Adrenal gland (tissue), 19 donors: ENCODE measurements at places on chromosomes 4 and X.
A peak's percentile ranks its signal among the peaks of the same experiment; 100 is the strongest.

GRCh38 chrX:17104433-17104832 lies 158.0 kb downstream of the REPS2 start:
- no peak for DNase-seq

- no peak for DNase-seq
Measured at GRCh38 chr4:31655328-31655727, 935.2 kb downstream of the PCDH7 start.

- no peak for DNase-seq
Measured at GRCh38 chrX:78527818-78528217, 131.3 kb downstream of the RTL3 start.

GRCh38 chr4:123939621-123940020 lies 543.0 kb downstream of the SPRY1 start:
- no peak for DNase-seq

- no peak for DNase-seq
Measured at GRCh38 chrX:101397779-101398178, 7.0 kb downstream of the RPL36A start.

- DNase-seq = no peak
Measured at GRCh38 chr4:78971326-78971725, 32.1 kb upstream of the PAQR3 start.

DNA sequence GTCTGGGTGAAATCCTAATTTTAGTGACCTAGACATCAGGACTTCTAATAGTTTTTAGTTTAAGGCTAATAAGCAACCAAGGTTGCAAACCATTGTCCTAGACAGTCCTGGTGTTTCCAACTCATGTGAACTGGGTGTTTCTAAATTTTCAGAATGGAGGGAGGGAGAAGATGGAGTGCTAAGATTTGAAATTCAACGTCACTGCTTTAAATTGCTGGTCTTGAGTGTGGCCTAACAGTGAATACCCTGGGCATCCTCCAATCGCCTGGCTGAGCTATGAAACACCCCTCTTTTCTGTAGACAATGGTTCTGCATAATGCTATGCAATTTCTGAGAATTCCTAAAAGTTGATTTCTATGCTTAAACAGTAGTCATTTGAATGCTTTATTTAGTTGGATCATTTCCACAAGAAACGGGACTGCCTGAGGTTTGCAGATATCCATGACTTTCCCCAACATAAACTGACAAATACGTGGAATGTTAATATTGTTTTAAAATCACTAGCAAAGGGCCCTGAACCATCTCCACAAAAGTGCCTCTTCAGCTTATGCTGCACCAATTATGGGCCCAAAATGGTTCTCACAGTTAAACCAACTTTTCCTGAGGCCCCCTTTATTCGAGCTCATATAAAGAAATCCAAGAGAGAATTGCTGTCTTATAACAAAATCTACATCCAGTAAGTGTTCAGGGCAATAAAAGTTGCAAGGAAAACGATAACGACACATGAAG lies 1.1 kb downstream of the FBXL5 start:
- DNase-seq = peak; percentile 35

DNA sequence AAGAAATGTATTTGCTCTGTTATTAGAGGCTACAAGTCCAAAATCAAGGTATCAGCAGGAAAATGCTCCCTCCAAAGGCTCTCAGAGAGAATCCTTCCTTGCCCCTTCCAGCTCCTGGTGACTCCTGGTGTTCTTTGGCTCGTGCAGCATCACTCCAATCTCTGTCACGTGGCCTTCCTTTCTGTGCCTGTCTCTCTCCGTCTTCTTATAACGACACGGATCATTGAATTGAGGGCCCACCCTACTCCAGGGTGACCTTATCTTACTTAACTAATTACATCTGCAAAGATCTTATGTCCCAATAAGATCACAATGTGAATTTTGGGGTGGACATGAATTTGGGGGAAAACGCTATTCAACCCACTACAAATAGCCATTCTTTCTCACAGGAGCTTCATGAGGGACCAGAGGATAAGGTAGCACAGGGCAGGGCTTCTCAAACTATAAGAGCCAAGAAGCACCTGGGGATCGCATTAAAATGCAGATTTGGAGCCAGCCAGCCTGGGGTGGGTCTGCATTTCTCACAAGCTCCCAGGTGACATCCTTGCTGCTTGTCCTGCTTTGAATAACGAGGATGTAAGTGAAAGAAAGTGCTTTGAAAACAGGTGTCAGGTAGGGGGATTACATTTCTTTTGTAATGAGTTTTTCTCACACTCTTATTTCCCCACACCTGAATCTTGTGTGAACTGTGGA lies 41.9 kb upstream of the APLN start:
- no peak for DNase-seq

DNA sequence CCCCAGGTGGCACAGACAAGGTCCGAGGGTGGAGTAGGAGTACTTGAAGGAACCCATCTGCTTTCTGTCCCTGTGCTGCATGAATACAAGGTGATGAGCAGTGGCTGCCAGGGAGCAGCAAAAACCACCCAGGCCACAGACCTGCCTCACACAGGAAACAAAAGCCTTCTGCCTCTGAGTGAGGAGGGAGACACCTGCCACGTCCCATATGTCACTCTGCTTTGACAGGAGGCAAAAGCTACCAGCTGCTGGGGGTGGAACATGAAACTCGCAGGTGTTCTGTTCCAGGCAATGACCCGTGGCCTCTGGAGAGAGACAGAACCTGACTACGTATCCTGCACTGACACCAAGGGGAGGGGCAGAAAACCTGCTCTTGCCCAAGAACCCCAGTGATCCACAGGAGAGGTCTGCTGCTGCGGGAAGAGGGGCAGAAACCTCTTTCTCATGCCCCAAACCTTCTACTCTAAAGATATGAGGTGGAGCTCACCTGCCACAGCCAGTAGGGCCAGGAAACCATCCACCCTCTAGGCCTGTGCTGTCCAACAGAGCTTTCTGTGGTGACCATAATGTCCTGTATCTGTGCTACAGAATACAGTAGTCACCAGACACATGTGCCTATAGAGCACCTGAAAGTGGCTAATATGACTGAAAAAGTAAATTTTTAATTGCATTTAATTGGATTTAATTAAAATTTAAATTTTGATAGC lies 172.9 kb downstream of the PRDM5 start:
- no peak for DNase-seq

GRCh38 chrX:41956027-41956426 lies 32.7 kb upstream of the CASK start:
- DNase-seq = no peak

DNA sequence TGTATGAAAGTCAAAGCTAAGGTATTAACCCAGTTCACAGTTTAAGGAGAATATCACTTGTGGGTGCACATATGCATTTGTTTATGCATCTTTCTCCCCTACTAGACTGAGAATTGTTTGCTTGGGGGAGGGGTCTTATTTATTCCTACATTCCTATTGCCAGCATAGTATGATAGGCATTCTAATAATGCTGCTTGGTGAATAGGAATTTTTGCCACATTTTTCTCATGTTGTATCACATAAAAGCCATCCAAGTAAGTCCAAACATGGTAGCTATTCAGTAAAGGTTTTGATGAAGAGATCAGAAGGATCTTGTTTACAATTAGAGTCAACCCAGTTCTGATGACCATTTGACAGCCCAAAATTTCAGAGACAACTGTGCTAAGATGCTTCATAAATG lies 48.6 kb downstream of the ASB9 start:
- DNase-seq = no peak

GRCh38 chrX:85992811-85993229 lies 54.5 kb downstream of the CHM start:
- DNase-seq = no peak

- no peak for DNase-seq
Measured at GRCh38 chr4:109444182-109444844, 10.7 kb downstream of the SEC24B start.

- DNase-seq = no peak
Measured at GRCh38 chr4:82457266-82457665, 26.9 kb downstream of the ENOPH1 start.

- no peak for DNase-seq
Measured at GRCh38 chrX:51459125-51459524, 37.3 kb downstream of the NUDT11 start.

DNA sequence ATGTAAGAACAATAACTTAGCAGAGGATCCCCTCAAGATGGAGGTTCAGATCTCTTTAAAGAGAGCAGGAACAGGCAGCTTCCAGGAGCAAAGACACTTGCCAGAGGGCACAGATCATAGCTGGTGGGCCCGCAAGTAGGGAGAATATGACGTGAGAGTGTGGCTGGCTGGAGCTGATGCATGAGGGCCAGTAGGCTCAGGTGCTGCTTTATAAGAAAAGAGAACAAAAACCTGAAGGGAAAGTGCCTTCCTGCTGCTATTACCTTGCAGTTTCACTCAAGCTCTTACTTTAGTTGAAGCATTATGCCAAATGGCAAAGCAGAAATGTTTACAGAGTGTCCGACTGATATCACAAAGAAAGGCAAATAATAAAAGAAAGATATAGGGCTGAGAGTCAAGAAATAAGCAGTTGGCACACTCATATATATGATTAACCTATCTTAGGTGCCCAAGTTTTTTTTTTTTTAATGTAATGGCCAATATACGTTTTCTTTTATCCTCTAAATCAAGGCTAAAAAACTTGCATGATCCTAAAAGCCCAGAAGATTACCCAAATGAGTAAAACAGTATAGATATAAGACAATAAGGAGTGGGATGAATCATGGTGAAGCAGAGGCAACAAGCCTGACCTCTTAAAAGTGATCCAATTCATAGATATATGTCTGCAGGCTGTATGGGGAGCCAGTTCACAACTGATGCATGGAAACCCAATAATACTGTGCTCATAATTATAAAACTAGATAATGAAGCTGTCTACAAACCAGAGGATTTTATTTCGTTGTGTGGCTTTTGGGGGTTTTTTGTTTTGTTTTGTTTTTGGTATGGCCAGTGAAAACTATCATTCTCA lies 12.6 kb downstream of the NR0B1 start:
- no peak for DNase-seq

GRCh38 chr4:69523385-69524132 lies 27.9 kb upstream of the UGT2B4 start:
- DNase-seq = no peak

DNA sequence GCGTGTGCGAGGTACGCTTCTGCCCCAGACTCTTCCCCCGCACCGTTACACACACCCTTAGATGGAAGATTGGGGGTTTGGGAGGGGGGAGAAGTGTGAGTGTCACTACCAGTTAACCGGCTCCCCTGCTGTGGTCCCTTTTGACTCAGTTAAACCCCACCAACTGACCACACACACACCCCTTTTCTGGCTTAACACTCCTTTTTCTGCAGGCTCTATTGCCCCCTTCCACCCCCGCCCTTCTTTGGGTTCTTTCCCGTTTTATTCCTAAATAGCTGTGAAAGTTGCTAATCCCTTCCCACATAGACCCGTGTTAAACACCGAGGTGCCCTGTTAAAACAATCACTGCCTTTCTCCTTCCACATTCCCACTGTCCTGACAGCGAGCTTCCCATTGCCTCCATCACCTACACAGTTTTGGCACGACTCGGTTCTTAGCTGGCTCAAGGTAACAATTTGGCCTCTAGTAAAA lies 3.7 kb upstream of the NR3C2 start:
- DNase-seq = peak; percentile 20

DNA sequence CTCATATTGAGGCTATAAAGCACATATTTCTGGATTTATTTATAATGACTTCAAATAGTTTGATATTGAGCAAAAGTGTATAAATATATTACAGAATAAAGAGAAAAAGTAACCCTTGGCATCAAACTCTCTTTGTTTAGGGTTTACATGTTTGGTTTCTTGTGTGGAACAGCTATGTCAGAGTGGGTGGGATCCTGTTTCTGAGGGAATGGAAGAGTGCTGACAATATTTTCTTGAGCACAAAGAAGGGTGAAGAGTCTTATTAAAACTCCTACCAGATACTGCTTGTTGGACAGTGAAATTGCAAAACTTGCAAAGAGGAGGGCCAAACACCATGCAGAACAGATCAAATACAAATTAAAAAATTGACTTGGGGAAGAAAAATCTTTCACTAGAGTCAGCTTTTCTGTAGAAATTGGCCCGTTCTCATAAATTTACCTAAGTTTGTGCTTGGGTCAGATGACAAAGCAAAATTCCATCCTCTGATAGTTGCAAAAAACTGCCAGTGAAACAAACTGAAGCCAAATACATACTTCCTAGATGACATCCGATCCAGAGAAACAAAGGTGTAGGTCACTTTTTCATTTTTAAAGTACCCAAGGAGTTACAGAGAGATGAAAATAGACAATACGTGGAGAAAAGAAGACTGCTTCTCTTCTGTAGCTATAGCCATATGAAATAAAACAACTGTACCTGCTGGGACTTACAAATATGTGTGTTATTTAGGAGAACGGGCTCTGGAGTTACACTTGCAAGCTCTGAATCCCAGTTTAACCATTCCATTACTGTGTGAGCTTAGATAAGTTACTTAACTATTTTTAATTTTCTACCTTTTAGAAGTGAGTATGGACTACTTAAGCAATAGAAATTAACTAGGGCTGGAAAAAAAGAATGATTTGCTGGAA lies 133.3 kb downstream of the MAML3 start:
- no peak for DNase-seq

GRCh38 chr4:90580326-90580725 lies 453.1 kb downstream of the CCSER1 start:
- DNase-seq = no peak

- no peak for DNase-seq
Measured at GRCh38 chr4:109472343-109472761, 38.7 kb downstream of the SEC24B start.

GRCh38 chrX:155027509-155028066 lies 944 bp downstream of the FUNDC2 start:
- peak; percentile 64 for DNase-seq

DNA sequence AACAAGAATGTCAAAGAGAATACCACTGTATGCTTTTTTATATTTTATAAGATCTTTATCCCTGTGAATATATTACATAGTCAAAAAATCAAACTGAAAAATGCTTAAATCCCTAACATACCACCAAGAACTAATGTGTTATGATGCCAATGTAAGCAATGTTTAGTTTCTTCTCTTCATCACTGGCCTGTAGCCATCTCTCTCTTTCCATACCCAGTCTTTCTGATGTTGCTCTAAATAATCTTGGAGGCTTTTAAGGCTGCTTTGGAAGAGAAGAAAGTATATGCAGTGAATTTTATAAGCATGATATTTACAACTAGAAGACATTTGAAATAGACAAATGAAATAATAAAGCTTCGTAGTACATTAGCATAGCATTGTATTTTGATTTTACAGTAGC lies 82.9 kb downstream of the NFKB1 start:
- no peak for DNase-seq

- DNase-seq = no peak
Measured at GRCh38 chr4:173442223-173442932, 43.5 kb upstream of the SCRG1 start.

GRCh38 chrX:137194164-137194563 lies 160.4 kb upstream of the GPR101 start:
- DNase-seq = peak; percentile 19

DNA sequence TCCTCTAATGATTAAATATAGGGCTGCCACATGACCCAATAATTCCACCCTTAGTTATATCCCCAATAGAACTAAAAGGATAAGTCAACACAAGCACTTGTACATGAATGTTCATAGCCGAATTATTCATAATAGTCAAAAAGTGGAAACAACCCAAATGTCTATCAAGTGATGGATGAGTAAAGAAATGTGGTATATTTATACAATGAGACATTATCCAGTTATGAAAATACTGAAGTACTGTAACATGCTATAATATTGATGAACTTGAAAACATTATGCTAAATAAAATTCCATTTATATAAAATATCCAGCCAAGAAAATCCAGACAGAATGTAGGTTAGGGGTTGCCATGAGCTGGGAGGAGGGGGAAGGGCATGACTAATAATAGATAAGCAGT lies 436.7 kb upstream of the AADAT start:
- no peak for DNase-seq
